CD4-positive, alpha-beta memory T cell (primary cell): ENCODE measurements at places on chromosomes 12 and 14.

DNA sequence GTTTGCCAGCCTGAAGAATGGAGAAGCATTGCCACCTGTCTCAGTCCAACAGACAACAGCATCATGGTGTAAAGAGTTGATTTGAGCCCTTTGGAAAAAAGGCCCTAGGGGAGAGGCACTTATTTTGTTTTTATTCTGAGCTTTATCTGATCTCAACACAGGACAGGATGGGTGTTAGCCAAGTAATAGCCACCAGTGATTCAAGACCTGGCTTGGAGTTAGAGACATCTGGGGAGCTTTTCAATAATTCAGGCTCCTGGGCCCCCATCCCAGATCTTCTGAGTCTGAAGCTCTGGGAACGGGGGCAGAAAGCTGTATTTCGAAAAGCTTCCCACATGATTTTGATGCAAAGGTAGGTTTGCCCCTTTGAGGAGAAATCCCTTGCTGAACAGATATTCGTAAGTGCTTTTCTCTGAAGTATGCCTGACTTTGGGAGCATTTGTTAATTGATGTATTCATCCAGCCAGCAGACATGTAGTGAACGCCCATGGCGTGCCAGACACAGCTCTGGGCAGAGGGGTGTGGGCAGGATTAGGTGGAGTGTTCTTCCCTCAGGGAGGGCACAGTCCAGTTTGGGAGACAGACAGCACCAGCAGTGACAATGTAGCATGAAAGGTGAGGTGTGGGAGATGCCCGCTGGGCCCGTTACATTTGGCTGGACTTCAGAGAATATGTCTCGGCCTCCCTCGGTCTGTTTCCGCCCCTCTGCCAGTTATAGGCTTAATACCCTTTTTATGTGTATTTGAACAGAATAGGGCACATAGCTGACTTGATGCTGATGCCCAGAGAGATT, 72.5 kb downstream of the TSPAN9 start:
- DNase-seq: no peak

- no peak for DNase-seq
Measured at GRCh38 chr12:70608184-70608583, 29.0 kb downstream of the PTPRB start.

GRCh38 chr12:1499351-1499750, 95.0 kb downstream of the FBXL14 start:
- no peak for DNase-seq

GRCh38 chr14:71004481-71004880, 97.2 kb downstream of the PCNX1 start:
- no peak for DNase-seq

GRCh38 chr12:7905071-7905470, 30.9 kb downstream of the SLC2A3 start:
- no peak for DNase-seq

- no peak for DNase-seq
Measured at GRCh38 chr12:127396734-127397133, 870.2 kb upstream of the TMEM132C start.

DNA sequence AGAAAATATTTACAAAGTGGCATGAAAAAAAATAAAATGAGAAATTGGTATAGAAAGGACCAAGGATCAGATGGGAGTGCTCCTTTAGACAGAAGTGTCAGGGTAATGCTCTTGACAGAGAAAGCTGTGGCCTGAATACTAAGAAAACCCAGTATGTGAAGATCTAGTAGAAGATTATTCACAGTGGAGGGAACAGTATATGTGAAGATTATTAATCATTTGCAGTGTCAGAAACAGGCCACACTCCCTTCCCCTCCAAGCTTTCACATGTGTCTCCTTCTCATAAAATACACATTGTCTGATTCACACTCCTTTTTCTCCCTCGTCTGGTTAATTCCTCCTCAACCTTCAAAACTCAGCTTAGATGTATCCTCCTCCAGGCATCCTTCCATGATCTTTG, 41.3 kb downstream of the CAPS2 start:
- DNase-seq: no peak

GRCh38 chr12:108837239-108837638, 20.1 kb downstream of the SSH1 start:
- no peak for DNase-seq
